ENCODE measurements at places on chromosomes 5 and 9.

- no peak for DNase-seq
Observed at GRCh38 chr5:178332210-178332641, 99.6 kb upstream of the PHYKPL start.

DNA sequence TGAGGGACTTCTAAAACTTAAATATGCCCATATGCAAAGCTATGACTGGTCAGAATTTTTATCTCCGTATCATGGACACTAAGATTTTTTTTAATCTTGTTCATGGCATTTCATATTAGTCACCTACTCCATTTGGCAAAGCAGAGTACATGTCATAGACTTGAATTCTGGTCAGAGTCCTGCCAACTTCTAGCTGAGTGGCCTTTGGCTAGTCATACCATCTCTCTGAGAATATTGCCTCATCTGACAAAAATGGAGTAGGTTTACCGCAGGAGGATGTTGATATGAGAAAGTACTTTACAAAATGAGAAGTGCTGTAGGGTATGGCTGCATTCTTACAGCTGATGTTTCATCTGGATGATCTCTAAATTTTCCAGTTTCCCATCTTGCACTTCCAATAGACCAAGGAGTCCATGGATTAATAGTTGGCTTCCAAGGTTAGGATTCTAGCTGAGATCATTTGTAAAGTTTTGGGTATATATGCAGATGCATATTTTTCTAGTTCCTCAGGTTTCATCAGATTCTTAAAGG, 150.8 kb upstream of the NR3C1 start:
- DNase-seq = no peak

- no peak for DNase-seq
Observed at GRCh38 chr5:136492587-136492986, 127.2 kb upstream of the TRPC7 start.

DNA sequence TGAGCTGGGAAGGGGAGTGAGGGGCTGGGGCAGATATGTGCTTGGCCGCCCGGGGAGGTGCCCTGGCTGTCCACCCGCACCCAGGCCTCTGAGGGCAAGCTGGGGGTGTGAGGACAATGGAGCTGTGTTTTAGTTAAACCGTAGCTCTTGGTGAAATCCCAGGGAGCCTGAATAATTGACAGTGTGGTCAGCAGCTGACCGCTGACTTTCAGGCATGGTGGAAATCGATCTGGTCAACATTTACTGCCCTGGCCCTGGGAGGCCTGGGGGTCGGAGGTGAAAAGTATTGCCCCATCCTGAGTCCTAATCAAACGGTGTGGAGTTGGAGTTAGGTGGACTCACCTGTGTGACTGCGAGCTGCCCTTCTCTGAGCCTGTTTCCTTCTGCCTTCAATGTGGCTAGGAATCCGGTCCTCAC, 31.2 kb upstream of the CRB2 start:
- no peak for DNase-seq

DNA sequence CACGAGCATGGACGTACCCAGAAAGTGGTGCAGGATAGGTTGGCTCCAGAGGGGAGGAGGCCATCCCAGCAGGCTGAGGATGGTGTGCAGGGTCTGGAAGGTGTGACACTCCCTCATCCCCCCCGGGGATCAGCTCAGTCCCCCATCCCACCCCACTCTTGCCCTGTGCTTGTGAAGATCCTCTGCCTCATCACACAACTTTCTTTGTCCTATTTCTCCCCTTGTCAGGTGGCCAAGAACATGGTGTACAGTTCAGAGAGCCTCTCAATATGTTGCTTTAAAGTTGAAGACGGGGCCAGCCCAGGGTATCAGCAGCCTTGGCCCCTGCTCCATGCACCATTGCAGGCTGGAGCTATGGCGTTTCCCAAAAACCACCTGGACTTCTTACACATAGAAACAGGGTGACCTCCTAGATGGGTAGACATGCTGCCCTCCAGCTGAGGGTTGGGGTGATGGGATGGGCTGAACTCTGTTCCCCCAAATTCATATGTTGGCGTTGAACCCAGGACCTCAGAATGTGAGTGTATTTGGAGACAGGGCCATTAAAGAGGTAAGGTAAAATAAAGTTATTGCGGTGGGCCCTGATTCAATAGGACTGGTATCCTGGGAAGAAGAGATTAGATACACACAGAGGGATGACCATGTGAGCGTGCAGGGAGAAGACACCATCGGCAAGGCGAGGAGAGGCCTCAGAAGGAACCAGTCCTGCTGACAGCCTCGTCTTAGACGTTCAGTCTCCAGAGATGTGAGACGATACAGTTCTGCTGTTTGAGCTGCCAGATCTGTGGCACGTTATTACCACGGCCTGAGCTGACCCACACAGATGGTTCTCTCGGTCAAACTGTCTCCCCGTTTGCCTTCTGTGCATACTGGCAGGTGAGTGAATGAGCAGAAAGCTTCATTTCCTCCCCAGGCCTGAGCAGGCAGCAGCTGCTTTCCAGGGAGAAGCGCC, 272.5 kb downstream of the GADD45G start:
- no peak for DNase-seq

GRCh38 chr9:33289496-33289895, 820 bp upstream of the NFX1 start:
- no peak for DNase-seq

GRCh38 chr9:81558091-81558830, 131.1 kb downstream of the TLE1 start:
- DNase-seq = no peak

DNA sequence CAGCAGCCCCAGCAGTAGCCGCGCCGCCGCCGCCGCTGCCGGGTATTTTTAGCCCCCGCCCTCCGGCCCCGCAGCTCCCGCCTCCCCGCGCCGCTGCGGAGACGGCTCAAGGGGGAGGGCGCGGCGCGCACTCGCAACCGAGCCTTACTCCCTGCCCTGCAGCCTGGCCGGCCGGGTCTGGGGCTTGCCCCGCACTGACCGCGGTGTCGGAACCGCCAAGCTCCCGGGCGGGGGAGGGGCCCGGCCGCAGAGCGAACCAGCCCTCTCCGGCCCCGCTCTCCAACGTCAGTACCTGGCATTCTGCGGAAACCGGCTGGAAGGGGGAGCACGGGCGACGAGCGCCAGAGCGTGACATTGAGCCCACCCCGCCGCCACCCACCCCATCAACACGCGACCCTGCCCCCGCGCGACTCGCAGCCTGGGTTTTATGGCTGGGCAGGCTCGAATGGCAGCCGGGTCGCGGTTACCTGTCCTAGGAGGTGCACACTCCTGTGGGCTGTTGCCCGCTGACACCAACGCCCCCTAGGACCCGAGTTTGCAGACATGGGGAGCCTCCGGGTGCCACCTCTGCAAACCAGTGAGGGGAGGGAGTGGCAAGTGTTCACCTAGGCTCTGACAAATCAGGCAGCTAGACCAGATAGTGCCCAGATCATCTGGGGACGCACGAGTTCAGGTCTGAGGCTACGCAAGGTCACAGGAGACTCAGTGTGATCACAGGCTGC, at the start of gene ACSL6:
Gene ACSL6, minus strand, starts transcription at position 37 of the 722 bp plus-strand sequence. CDS start 105 bp downstream, outside the sequence.
- DNase-seq = no peak
